Hepatocyte (in vitro differentiated cells): ENCODE measurements at places on chromosomes 7 and 10. TPM values are rescaled to one million over a fixed set of nuclear protein-coding genes. Genes with fewer than 3 reads are reported as not detected.

PARD3 gene
- polyA plus RNA-seq: 39.4 and 47.2 TPM in 2 replicates

DNA sequence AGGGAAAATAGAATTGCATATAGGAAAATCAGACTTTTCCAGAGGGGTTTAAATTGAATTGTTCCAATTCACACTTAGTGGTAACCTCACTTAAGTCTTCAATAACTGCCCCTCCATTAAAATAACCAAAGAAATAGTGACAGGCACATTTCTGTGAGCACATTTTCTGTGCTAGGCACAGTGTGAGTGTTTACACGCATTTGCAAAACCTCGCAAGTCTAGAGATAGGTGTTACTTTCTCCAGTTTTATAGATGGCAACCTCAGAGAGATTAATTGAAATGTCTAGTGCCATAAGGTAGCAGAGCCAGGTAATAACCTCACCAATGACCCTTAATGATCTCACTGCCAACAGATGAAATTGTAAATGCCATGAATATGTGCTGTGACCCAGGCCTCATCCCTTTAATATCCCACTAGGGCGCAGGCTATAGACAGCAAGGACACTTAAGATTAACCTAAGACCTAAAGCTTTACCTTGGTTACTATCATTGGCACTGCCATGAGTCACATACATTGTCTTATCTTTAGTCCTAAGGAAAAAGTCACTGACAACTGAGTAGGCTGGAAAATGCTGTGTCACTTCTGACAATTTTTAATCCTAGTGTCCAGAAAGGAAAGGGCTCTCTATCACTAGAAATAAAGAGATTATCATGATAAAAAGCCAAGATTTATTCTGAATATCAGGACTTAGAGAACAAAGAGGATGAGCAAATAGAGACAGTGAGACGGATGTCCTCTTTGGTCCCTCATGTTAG is 187.8 kb downstream of the PPP1R17 start:
- no peak for DNase-seq

DNA sequence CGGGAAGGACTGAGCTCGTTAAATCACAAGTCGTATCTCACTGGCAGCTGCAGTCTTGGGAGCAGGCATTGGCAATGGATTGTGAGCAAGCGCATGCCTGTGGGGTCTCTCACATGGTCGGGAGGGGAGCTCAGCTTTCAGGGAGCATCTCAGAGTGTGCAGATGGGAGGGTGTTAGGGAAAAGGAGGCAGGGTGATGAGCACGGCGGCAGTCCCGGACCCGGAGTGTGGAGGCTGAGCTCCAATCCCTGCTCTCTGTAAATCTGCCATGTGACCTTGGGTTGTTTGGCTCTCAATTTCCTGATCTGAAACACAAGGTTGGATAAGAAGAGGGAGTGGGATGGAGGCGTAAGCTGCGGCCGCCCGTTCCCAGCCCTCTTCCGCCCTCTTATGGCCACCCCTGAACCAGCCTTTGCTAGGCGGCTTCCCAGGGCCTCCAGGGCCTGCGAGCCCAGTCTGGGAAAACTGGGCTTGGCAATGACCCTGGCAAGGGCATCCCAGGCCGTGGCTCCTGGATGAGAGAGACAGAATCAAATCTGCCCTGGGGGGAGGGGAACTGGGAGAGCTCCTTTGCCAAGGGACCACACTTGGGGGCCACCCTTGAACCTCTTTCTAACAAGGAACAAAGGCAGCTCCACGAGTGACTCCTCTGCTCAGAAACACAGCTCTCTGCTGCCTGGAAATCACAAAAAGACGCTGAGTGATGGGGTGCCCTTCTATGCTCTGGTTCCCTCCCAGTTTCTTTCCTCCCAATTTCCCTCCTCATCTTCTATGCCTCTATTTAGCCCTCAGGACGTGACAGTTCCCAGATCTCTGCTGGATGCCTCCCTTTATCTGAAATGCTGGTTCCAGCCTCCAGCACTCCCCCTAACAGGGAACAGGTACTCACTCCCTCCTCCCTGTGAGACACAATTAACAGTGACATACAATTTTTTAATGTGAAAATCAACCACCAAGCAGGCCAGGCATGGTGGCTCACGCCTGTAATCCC is 41.7 kb upstream of the LOXL4 start:
- peak; percentile 88 for DNase-seq

GRCh38 chr7:151779678-151780077 is 97.2 kb downstream of the PRKAG2 start:
- DNase-seq: no peak

AIMP2 gene
- polyA plus RNA-seq: 52.7 and 57.9 TPM in 2 replicates

- no peak for DNase-seq
Observed at GRCh38 chr7:34837316-34837715, 179.3 kb downstream of the NPSR1 start.

DNA sequence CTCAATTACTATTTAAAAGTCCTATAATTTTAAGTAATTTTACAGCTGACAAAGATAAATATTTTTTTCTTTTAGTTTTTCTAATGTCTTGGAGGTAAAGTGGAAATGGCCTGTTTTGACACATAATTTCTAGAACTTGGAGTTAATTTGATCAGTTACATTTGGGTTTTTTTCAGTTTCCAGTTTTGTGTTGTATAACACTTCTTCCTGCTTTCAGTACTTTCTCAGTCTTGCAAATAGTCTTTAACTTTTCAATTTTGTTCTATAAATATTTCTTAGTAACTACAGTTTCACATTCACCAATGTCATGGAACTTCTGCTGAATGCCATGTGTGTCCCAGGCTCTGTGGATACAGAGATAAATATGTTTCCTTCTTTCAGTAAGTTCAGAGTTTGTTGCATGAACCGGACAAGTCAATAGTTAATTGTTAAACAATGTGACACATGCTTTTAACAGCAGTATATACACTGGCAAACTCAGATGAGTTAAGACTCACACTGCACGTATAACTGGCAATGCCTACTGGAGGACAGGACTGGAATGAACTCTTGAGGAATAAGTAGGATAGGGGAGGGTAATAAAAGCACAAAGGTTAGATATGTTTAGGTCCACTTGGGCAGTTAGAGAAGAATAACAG is 4.6 kb downstream of the SHOC2 start:
- peak; percentile 23 for DNase-seq

RBM28 gene
- polyA plus RNA-seq: 26.4 and 32.2 TPM in 2 replicates

GRCh38 chr10:2356670-2357069 is 619.3 kb upstream of the ADARB2 start:
- DNase-seq: no peak

GRCh38 chr10:69888882-69889584 is 87.3 kb downstream of the COL13A1 start:
- no peak for DNase-seq

DNA sequence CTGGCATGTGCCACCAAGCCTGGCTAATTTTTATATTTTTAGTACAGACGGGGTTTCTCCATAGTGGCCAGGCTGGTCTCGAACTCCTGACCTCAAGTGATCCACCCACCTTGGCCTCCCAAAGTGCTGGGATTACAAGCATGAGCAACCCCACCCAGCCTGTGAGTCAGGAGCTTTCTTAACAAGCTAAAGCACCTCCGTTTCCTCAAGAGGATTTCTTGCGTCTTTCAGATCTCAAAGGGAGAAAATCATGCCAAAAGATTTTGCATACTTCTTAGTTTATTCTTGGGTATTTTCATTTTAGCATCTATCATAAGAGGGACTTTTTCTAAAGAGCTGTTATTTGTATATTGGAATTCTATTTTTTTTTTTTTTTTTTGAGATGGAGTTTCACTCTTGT is 47.9 kb upstream of the FOXK1 start:
- no peak for DNase-seq

DNA sequence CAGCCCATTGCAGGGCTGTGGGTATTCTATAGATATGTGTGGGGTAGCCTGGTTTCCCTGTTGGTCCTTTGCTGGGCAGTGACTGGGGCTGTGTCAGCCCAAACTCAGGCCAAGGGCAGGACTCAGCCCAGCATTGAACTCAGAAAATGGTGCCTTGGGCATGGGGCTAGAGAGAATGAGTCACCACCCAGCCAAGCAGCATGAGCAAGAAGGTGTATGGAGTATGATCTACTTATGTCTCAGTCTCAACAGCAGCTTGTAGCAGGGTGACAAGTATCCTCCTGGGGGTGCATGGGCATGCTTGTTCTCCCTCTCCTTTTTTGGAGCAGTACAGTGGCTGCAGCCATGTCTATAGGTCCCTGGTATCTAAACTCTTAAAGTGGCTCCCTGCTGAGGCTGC is 32.0 kb downstream of the STK31 start:
- no peak for DNase-seq

DNA sequence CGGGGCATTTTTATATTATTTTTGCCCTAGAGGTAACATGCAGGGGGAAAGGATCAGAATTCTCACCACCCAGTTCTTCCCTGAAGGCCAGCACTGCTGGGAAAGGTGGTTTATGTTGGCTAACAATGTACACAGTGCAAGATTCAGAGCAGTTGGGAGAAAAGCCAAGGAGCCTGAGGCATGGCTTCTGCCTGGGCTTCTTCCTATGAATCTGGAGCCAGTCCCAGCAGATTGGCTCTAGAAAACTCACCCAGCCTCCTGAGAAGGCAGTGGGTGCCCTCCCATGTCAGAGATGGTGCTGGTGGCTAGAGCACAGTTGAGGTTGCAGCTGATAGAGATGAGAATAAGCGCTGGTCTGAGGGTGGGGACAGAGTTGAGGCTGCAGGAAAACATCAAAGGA is 44.7 kb upstream of the GPR26 start:
- DNase-seq: no peak

DNA sequence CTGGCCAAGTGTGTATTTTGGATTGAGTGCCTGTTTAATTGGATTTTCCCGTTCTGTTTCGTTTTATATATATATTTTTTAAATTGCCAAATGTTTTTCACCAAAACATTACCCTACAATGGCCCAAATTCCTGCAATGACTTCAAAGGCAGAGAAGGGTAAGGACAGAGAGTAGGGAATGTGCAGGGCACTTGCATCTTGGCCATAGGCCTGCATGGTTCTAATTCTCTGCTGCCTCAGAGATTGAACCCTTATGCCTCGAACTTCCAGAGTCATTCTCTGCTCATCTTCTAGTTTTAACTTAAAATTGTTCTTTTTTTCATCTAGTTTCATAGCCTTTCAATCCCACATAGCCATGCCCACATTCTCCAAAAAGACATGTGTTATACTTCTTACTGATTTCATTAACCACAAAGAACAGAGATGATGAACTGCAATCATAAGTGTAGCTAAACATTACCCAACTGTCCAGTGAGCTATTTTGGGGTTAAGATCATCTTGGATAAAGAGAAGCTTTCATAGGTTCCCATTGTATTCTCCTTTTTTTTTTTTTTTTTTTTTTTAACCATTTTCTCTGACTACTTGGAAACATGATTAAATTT is 177.6 kb downstream of the PLXDC2 start:
- no peak for DNase-seq

DNA sequence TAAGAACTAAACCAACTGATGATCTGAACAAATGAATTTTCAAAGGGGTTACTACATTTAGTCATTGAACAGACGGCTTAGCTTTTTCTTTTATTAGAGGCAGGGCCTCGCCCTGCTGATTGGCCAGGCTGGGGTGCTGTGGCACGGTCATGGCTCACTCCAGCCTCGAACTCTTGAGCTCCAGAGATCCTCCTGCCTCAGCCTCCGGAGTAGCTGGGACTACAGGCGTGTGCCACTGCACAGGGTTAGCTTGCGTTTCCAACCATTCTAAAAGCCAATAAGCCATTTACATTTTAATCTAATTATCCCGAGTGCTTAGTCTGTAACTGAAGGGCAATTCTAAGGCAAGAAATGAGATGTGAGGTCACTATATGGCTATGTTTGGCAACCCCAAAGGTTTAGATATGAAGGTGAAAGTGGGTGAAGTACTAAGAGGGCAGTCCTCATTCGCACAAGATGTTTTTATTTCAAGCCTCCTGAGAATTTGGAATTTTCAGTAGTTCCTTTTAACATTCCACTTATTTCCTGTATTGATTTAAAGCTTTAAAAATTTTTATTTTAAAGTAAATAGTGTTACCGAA is 1.6 kb upstream of the CDK13 start:
- peak; percentile 7 for DNase-seq

DNA sequence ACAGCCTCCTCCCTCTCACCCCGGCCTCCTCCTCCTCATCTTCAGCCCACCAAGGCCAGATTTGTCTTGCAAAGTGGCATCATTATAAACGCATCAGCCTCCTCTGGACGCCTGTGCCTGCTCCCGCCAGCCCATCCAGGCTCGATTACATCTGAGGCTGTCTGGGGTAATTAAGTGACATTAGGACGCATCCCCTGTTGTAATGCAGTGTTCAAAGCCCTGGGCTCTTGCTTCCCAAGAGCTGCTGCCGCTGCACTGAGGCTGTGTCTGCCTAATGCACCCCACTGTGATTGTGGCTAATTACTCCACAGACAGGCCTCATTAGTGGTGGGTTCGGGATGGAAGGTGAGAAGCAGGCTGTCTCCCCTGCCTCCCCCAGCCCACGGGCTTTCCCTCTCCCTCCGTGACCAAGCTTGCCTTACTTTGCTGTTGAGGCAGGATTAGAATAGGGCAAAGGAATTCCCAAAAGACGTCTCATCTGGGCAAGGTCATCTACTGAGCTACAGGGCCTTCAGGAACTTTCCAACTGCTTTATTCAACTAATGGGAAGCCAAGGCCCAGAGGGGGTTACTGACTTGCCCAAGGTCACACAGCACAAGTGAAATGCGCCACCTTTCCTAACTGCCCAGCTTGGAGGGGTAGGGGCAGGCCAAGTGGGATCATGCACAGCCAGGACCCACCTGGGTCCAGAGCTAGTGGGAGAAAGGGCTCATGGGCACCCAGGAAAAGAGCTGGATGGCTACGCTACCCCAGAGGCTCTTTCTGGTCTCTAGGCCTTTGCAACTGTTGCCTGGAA is 66.2 kb upstream of the PCBD1 start:
- no peak for DNase-seq

SLC13A1 gene
- not detected in 2 replicates for polyA plus RNA-seq

DNA sequence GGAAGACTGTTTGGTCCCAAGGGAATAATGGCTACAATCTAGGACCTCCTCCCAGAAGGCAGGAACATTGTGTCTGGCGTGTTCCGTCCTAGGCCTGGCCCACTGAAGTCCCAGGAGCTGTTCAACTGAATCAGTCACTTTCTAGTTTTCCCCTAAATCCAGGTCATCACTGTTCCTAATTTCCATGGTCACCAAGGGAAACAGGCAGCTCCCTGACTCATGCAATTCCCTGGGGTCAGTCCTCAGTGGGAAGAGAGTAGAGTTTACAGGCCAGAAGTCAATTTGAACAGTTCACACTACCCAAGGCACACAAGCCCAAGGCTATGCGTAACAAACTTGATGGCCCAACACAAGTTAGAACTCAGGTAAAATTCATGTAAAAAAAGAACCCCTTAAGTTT is 44.0 kb downstream of the CREB3L2 start:
- DNase-seq: no peak

DNA sequence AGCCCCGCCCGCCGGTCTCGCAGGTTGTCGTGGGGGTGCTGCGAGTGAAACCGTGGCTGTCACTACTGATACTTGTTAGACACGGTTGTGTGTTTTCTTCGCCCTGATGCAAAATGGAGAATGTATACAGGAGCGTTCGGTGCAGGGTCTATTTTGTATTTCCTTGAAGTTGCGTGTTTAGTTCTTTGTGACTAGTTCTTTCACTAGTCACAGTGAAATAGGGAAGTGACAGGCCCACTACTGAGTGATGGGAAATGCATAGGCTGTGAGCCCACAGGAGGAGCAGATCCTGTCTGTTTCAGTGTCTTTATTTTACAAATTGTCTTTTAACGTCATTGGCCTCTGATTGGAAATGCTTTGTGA is 675 bp downstream of the ABRAXAS2 start:
- no peak for DNase-seq

NACAD gene
- 2.0 and 3.9 TPM in 2 replicates for polyA plus RNA-seq
